ENCODE measurements at places on chromosomes 4 and X. TPM values are rescaled to one million over a fixed set of nuclear protein-coding genes. Genes with fewer than 3 reads are reported as not detected.

The SCD5 gene
- total RNA-seq: 33.6 TPM

The LNX1 gene
- total RNA-seq: 3.0 TPM

The LONRF3 gene
- total RNA-seq: 3.9 TPM

The COL4A5 gene
- 18.1 TPM for total RNA-seq

The SMIM31 gene
- not detected for total RNA-seq

The ATP11C gene
- total RNA-seq: 30.2 TPM
